Hematopoietic multipotent progenitor cell treated with erythropoietin and hydrocortisone succinate and interleukin-3 and kit ligand, for 6 days (in vitro differentiated cells): ENCODE measurements at places on chromosomes 3 and 15.

GRCh38 chr3:100761211-100761942 is 52.1 kb downstream of the TFG start:
- peak; percentile 14 for DNase-seq

DNA sequence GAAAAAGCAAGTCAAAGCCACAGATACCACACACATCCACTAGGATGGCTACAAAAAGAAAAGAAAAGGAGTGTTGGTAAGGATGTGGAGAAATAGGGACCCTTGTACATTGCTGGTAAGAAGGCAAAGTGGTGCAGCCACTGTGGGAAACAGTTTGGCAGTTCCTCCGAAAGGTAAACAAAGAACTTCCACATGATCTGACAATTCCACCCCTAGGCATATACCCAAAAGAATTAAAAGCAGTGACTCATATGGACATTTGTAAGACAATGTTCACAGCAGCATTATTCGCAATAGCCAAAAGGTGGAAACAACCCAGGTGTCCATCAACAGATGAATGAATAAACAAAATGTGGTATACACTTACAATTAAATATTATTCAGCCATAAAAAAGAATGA is 22.2 kb upstream of the GMPPB start:
- no peak for DNase-seq

DNA sequence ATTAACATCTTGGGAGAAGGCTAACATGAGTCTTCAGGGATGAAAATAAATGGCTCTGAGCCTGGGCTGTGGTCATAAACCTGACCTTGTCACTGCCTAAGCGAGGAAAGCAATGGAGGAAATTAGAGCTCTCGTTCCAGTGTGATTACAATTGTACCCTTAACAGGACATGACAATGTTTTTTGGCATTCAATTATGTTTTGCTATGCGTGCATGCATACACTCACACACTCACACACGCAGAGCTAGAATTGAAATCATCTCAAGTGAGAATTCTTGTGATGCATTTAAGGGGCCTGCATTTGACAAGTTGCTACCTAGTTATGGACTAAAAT is 24.1 kb downstream of the ZNF80 start:
- DNase-seq: no peak

GRCh38 chr3:151384741-151385174 is at the start of gene P2RY12:
P2RY12 (minus strand) TSS chr3:151384753; CDS start chr3:151338845, 45,908 bp downstream.
- DNase-seq: peak; percentile 6

DNA sequence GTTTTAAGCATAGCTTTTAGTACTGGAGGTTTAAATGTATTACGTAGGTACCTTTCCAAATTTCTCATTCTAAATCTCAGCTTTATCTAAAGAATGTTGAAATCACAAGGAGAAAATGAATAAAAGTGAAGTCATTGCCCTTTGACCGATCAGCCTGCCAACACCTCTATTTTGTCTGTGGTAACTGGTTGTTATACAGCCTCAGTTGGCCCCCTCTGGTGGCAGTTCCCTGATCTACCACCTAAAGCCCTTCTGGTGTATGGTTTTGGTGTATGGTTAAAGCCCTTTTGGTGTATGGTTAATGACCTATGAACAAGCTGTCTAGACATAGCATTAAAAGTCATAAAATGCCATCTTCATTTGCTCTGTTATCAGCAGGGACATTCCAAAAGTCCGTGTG is 378.2 kb upstream of the AZI2 start:
- DNase-seq: peak; percentile 33
